ENCODE measurements at places on chromosomes 3 and 15.

GRCh38 chr15:41978534-41978933 is 6.2 kb upstream of the EHD4 start:
- no peak for DNase-seq

- DNase-seq, result no peak
Measured at GRCh38 chr3:133629146-133629545, 32.6 kb downstream of the TOPBP1 start.

DNA sequence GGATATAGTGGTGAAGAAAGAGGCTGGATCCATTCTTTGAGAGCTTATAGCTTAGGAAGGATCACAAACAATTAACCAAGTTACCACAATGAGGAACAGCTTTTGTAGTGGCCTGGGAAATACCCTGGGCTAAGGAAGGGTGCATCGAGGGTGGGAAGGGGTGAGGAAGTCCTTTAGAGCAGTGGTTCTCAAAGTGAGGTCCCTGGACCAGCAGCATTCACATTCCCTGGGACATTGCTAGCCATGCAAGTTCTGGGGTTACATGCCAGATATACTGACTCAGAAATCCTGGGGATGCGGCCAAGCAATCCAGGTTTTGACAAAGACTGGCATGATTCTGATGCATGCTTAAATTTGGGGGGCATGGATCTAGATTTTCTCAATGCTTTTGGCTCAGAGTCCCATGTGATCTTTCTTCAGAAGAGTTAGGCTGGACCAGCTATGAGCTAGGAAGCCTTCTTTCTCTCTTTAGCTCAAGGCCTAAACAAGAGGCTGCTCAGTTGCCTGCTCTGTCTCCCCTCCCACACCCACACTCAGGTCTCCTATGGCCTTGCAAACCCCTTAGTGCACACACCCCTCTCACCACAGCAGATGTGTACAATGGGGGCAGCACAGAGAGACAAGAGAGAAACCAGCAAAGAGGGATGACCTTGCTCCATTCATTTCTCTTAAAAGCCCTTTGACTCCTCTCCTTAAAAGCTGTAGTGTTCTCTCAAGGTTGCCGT is 1.8 kb upstream of the CCR1 start:
- DNase-seq, result no peak

DNA sequence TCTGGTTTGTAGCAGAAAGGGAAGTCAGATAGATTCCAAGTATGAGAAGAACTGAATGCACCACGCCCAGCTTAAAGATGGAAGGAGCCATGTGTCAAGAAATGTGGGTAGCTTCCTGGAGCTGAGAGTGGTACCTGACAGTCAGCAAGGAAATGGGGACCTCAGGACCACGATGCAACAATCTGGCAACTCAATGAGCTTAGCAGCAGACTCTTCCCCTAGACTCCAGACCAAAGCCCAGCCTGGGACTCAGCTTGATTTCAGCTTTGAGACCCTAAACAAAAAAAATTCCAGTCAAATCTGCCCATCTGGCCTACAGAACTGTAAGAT is 24.4 kb downstream of the MIX23 start:
- no peak for DNase-seq

DNA sequence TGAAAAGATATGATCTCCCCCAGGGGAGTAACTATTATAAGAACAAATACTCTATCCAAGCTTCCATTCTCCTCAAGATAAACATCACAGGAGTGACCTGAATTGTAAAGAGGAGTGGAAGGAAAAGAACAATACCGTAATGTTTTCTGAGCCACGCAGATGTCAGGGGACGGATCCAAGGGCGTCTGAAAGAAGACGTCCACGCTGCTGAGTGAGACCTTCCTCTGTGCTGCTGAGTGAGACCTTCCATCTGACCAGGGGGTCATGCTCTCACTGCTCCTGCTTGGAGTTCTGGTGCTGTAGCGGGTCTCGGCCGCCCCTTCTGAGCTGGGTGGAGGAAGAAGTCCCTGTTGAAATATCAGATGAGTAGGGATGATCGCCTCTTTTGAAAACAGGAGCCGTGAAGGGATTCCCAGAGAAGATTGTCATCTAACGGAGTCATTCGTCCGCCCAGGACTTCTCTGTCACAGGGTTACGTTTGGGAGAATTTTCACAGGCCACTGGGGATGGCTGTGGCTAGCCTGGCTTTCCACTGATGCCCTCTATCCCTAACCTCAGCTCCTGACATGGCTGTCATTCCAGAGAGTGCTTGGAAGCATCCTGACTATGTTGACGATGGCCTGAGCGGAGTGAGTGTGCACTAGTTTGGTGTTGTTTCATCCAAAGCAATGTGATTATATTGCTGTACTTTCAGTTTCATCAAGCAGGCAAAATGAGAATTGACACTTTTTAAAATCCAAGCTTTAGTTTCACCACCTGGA is 184.9 kb downstream of the APBA2 start:
- DNase-seq, result no peak

GRCh38 chr15:77225646-77226045 is 154.7 kb upstream of the TSPAN3 start:
- DNase-seq, result no peak

DNA sequence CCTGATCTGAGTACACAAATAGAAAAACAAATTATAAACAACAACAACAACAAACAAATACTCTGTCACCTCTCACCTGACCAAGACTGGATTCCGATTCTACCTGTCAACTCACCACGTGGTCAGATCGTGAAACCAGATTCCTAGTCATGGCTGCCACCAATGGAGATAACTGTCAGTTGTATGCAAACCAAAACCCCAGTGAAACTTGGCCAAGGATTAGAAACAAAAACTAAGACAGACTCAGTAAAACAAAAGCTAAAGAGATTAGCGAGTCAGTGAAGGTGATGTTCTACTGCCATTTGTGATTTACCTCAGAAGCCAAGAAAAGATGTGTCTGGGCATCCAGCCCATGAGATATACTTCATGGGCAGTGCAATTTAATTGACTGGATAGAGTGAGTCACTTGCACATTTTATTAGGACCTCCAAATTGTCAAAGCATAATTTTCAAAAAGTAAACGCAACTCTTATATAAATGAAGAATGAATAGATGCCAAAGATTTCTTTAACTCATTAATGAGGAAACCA is 31.1 kb downstream of the PHLDB2 start:
- DNase-seq, result no peak

- DNase-seq, result no peak
Measured at GRCh38 chr3:78255403-78255802, 1215.5 kb downstream of the ROBO2 start.

DNA sequence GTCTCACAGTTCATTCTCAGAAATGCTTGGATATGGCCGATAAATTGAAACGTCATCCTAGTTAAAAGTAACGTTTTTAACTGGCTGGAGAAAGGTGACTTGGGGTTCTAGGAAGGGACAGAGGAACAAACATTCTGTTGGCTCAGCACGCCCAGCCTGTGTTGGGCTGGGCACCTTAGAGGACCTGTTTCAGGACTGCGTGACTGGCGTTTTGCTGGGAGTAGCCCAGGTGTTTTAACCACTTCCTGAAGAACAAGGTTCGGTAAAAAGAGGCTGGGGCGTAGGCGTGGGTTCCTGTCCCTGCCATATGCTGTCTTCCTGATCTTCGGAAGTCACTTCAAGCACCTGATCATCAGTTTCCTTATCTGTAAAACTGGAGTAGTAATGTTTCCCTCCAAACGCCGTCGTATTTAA is 1.1 kb upstream of the TLNRD1 start:
- DNase-seq, result no peak

- DNase-seq, result no peak
Measured at GRCh38 chr3:129632556-129632955, 26.1 kb upstream of the PLXND1 start.

GRCh38 chr15:28107111-28107903 is 8.2 kb upstream of the OCA2 start:
- no peak for DNase-seq

DNA sequence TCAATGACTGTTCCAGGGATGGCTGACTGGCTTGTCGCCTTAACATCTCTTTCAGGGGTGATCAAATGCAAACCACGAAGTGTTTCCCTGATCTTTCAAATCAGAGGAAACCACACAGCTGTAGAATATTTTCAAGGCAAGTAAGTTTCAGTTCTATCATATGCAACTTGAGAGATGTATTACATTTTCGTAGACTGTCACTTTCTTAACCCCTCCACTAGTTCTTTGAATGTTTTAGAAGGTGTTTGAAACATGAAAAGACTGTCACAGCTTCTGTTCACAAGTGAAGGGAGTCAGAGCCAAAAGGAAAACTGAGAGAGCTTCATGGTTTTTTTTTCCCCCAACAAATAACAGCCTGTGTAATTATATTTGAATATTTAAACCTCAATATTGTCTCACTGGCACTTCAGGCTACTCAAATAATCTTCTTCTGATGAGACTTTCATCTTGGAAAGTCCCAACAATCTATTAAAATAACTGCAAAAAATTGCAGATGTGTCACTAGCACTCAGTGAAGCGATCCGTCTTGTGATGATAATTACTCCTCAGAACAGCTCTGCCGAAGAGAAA is 25.9 kb upstream of the CAPN7 start:
- DNase-seq, result no peak

- DNase-seq, result no peak
Measured at GRCh38 chr15:46296797-46297196, 662.0 kb downstream of the SQOR start.

GRCh38 chr15:92159906-92160841 is 233.5 kb upstream of the ST8SIA2 start:
- DNase-seq, result no peak

DNA sequence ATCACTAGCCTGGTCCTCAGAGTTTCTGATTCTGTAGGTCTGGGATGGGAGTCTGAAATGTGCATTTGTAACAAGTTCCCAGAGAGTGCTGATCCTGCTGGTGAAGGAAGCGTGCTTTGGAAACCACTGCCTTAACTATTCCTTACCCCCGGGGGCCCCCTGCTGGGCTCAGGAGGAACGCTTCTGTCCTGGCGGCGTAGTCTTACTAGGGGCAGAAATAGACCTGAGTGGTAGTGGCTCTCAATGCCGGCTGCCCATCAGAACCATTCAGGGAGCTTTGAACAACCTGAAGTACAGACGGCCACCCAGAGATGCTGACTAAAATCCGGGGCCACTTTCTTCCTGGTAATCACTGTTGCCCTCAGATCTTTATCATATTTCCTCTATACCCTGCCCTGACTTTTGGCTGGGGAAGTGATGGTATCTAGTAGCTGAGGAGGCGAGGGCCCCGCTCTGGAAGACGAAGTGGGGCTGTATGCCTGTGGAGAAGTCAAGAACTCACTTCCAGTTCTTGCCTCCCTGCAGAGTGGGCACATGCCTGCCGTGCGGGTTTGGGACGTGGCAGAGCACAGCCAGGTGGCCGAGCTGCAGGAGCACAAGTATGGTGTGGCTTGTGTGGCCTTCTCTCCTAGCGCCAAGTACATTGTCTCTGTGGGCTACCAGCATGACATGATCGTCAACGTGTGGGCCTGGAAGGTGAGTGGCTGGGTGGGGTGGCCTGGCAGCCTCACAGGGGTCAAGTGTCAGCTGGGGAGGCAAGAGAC is 16.3 kb upstream of the JMJD7 start:
- peak; percentile 79 for DNase-seq

DNA sequence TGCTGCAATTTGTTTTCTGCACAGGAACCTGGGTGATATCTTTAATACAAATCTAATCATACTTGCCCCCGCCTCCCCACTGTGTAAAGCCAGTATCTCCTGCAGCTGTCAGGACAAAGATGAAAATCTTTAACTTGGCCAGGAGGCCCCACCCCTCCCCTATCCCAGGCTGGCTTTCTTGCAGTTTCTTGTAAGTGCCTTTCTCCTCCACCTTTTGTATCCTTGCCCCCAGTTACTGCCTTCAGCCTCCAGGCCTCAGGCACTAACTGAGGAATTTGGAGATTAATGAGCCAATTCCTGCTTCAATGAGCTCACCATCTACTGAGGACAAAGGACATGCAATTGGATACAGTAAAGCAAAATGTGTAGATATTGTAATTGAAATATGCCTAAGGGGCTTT is 6.5 kb downstream of the GCSAM start:
- no peak for DNase-seq

DNA sequence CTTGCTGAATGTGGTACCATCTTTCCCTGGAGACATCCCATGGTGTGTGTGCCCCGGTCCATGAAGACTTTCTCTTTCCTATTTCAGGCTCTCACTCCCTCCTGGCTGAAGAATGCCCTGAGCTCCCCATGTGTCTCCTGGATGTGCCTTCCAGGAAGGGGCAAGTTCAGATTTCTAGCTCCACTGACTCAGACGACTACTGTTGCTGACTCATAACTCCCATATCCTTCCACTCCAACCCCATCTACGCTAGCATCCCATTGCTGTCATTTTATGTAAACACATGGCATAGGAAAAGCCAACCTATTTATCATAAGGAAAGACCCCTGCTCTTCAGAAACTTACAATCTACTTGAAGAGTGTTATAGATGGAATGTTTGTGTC is 95.0 kb downstream of the ADCY5 start:
- DNase-seq, result no peak

GRCh38 chr3:134291319-134292254 is 40.9 kb upstream of the RYK start:
- no peak for DNase-seq

- DNase-seq, result no peak
Measured at GRCh38 chr3:195697582-195698324, 23.0 kb upstream of the MUC20 start.

DNA sequence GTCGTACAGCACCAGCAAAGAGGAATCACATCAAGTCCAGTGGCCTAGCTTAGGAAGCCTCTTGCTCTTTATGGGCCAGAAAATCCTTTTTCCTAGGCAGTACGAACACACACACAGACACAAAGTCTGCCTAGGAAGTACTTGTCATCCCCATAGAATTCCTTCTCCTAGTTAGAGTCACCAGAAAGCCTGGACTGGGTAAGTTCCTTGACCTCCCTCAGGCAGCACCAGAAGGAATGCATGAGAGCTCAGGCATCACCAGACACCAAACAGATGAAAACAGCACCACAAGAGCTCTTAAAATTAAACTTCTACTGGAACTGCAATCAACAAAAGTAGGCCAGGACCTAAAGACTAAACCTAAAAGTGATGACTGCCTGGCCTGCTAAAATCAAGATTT is 192.9 kb upstream of the CCDC54 start:
- no peak for DNase-seq

DNA sequence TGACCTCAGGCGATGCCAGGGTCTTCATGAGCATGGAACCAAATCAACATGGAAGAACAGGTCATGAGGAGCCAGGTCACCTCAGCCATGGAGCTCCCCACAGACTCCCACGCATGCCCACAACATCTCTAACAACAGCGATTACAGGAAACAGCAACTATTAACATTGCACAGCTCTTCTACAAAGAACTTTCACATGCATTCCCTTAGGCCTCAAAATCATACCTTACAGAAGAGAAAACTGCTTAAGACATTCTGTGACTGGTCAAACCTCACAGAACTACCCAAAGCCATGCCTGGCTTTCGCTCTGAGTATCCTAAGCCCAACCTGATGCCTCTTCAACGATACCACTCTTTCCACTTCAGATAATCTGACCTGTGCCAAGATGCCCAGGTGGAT is 117.8 kb downstream of the OXNAD1 start:
- DNase-seq, result no peak

GRCh38 chr3:43790060-43790459 is 99.3 kb downstream of the ABHD5 start:
- no peak for DNase-seq

GRCh38 chr3:88828466-88828865 is 279.0 kb upstream of the EPHA3 start:
- no peak for DNase-seq
